Stimulated activated CD8-positive, alpha-beta memory T cell treated with anti-CD3 and anti-CD28 coated beads, Interleukin-4, amount 100 ng/mL, for 1 hour (primary cell): ENCODE measurements at places on chromosomes 12 and 14.
A peak's percentile ranks its signal among the peaks of the same experiment; 100 is the strongest.

DNA sequence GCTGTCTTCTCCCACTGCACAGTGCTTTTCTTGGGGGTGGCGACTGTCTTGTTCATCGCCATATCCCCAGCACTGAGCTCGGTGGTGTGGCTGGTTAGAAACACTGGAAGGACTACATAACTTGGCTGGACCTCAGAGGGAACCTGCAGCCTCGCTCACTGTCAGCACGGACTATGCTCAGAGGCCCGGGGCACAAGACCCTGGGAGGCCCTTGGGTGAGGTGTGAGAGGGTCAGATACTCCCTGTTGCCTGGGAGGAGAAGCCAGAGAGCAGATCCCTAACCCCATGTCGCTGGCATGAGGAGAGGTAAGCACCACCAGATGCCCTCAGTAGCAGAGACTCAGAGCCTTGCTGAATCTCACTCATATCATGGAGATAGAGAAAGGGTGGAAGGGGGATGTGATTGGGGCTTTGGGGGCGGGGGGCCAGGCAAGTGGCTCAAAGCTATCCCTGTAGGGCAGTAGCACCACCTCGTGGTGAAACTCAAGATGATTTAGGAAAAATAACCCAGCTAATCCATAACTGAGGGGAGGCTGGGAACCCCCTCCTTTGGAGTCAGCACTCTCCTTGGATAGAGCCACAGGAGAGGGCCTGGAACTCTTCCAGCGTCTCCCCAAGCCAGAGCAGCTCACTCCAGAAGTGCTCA, 18.7 kb upstream of the HDAC7 start:
- no peak for DNase-seq

- peak; percentile 69 for DNase-seq
Measured at GRCh38 chr14:74302634-74303569, at the start of gene ABCD4. ABCD4 (minus strand) TSS chr14:74302934; CDS start chr14:74302912, 22 bp downstream.

GRCh38 chr12:38697289-38697688, 208.1 kb downstream of the CPNE8 start:
- no peak for DNase-seq

DNA sequence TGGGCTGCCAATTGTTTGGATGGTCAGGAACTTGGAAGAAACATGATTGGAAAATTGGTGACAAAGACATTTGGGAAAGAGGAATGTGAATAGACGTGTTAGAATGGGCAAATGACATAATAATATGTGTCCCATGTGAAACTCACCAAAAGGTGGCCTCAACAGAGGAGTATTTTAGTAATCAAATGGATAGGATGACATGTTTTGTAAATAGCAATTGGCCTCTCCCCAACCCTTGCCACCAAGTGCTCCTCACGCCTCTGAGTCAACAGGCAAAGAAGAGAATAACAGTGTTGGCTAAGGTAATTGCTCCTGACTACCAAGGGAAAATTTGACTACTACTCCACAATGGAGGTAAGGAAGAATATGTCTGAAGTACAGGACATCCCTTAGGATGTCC, 81.4 kb downstream of the ATXN7L3B start:
- DNase-seq, result no peak

GRCh38 chr12:101855364-101855884, 22.0 kb upstream of the DRAM1 start:
- DNase-seq, result no peak

GRCh38 chr12:76863005-76863670, 15.7 kb downstream of the CSRP2 start:
- DNase-seq, result no peak

DNA sequence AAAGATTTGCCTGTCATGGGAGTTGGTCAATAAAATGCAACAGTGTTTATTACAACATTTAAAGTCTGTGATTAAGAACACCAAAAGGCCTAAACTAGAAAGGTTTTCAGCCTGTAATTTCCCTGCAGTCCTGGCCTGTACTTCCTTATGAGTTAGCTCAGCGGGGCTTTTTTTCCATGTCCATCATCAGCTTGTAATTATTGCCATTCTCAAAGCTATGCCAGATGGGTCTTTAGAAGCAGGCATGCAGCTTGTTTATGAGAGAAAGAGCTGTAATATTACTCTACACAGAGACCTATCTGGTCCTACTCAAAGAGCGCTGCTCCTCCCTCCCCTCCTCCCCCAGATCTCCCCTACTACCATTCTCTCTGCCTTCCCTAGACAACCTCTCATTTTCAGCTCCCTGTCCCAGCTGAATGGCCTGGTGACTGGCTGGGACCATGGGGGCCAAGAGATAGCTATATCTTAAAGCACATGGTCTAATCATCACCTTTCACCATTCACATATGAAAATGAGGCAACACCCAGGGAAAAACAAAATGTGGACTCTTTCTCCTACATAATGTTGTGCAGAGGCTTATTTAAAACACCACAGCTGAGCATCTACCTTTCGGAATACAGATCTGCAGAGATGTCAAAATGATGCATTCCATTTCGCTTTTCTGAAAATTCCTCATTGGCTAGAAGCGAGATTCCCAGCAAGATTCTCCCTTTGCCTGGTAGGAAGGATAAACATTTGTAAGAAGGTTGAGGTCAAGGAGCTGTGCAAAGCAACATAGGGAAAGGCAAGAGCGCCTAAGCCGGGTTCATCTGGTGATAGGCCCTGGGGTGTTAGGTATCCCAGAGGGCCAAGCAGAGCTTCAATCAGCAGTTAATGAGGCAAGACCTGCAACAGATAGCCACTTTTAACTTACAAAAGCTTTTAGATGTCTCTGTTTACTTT, 209.7 kb upstream of the CDKN3 start:
- DNase-seq, result no peak

DNA sequence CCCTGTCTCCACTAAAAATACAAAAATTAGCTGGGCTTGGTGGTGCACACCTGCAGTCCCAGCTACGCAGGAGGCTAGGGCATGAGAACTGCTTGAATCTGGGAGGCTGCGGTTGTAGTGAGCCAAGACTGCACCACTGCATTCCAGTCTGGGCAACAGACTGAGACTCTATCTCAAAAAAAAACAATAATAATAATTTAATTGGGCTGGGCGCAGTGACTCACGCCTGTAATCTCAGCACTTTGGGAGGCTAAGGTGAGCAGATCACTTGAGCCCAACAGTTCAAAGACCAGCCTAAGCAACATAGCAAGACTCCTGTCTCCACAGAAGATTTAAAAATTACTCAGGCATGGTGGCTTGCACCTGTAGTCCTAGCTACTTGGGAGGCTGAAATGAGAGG, 26.7 kb downstream of the CBX5 start:
- DNase-seq, result no peak

- DNase-seq, result no peak
Measured at GRCh38 chr14:100246809-100247428, 8.0 kb downstream of the YY1 start.
